ENCODE measurements at places on chromosomes 11 and 22.

DNA sequence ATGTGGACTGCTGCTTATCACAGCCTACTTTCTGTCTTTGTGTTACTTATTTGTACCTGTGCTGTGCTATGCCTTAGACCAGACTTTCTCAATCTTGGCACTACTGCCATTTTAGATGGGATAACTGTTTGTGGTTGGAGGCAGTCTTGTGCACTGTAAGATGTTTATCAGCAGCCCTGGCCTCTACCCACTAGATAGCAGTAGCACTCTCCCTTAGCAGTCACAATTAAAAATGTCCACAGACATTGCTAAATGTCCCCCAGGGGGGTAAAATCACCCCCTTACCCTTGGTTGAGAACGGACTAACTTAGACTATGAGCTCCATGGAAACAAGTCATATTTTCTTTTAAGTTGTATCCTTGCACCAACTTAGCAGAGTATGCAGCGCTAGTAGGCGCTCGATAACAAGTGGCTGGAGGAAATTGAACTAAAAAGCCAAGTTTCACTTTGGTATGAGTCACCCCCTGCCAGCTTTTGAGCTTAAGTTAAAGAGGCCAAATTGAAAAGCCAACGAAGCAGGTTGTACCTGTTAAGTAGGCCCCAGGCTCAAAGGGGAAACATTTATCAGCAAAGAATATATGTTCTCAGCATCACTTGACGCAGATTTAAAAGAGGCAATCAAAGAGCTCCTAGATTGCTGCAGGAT, 304.8 kb upstream of the SORL1-AS1 start:
- DNase-seq, result no peak

GRCh38 chr11:26558190-26558589, 13.9 kb downstream of the MUC15 start:
- DNase-seq, result no peak

- DNase-seq, result no peak
Measured at GRCh38 chr11:69403556-69404215, 77.8 kb upstream of the LINC01488 start.

GRCh38 chr11:45573728-45574127, 91.7 kb downstream of the CHST1 start:
- DNase-seq, result no peak

- no peak for DNase-seq
Measured at GRCh38 chr11:130638033-130638432, 189.6 kb downstream of the ADAMTS15 start.

DNA sequence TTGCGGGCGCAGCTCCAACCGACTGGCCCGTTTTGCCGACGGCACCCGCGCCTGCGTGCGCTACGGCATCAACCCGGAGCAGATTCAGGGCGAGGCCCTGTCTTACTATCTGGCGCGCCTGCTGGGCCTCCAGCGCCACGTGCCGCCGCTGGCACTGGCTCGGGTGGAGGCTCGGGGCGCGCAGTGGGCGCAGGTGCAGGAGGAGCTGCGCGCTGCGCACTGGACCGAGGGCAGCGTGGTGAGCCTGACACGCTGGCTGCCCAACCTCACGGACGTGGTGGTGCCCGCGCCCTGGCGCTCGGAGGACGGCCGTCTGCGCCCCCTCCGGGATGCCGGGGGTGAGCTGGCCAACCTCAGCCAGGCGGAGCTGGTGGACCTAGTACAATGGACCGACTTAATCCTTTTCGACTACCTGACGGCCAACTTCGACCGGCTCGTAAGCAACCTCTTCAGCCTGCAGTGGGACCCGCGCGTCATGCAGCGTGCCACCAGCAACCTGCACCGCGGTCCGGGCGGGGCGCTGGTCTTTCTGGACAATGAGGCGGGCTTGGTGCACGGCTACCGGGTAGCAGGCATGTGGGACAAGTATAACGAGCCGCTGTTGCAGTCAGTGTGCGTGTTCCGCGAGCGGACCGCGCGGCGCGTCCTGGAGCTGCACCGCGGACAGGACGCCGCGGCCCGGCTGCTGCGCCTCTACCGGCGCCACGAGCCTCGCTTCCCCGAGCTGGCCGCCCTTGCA, 1.0 kb downstream of the FJX1 start:
- no peak for DNase-seq

DNA sequence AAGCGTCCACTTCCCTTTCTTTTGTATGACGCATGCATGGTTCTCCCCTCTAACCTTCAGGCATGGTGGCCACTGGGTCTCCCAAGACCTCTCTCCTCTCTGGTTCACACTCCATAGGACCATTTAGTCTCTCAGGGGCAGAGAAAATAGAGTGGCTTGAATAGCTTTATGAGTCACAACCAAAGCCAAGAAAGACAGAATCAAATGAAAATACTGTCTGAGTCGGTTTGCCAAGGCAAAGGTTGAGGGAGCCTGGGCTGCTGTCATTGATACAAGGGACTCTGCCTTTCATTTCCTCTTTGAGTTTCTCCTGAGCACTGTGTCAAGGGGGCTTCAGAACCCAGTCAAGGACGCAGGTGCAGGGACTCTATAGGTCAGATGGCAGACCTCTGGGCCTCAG, 44.2 kb downstream of the TENM4 start:
- no peak for DNase-seq

DNA sequence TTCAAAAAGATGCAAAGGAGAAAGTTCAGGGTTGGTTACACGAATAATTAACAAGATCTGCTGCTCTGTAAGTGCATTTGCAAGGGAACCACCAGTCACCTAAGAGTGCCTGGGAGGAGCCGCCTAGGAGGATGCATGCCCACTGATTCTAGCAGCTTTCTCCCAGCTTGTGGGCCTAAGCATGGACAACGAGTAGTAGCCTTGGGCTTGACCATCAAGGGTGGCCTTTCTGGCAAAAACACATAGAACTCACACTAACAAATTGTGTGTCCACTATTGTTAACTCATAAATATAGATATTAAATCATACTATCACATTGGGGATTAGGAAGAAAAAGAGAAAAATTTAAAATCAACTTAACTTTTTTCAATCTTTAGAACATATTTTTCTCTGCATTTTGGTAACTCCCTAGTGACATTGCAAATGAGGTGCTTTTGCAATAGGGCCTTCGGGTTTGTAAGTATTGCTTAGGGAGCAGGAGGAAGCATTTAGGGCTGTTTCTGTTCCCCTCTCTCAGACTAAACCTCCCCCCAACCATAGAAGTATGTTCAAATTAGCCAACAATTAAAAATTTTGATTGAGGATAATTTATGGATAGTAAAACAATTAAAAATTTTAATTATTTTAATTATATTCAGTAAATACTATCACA, 57.3 kb upstream of the CEP295 start:
- DNase-seq, result no peak

- no peak for DNase-seq
Measured at GRCh38 chr11:109728056-109728455, 306.1 kb downstream of the C11orf87 start.
